Activated CD4-positive, alpha-beta T cell treated with anti-CD3 and anti-CD28 coated beads for 1 hour (primary cell): ENCODE measurements at places on chromosomes 2 and 18.
A peak's percentile ranks its signal among the peaks of the same experiment; 100 is the strongest.

GRCh38 chr2:27041752-27042151 lies 9.0 kb downstream of the TMEM214 start:
- no peak for DNase-seq

DNA sequence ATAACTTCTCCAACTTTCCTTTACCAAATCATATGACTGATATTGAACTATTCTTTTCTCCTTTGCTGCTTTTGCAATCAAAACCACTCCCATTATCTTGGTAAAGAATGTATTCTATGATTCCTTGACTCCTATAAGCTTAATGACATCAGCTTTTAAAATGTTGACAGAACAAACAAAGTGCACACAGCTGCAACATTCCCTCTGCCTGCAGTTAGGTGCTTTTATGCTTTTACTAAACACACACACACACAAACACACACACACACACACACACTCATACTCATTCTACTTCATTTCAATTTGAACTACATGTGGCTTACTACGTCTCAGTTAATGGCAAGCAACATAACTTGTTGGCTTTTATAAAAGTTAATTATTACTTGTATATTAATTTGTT lies 946.6 kb downstream of the DPP10 start:
- no peak for DNase-seq

DNA sequence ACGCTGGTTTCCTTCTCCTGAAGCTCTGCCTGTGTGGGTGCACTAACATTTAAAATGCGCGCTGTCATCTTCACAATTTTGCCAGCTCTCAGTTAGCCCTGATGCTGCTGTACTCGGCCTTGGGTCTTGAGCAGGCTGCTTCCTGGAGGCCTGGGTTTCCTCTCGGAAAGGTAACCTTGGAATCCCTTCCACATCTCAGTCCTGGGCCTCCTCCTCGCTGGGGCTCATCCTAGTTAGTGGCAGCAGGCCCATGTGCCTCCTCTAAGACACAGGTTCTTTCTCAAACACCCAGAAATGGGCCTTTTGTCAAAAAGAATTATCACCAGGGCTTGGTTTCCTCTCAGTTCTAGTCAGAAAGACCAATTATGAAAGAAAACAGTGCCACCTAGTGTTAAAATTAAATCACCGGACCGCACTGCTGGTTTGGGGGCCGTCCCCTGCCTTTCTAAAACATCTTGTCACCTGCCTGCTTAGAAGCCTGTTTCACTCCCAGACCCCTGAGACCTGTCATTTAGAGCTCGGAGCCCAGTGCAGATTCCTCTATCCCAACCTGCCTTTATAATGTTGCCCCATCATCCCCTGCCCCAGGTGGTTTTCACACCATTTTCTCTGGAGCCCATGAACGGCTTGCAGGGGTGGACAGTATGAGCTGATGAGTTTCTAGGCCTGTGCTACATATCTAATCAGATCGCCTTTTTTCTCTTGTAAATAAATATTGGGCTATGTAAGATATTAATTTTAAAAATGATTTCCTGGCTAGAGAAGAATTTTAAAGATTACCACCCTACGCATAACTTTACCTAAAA lies 42.4 kb downstream of the HK2 start:
- peak; percentile 13 for DNase-seq

- DNase-seq: no peak
Observed at GRCh38 chr2:21263622-21264021, 139.9 kb downstream of the TDRD15 start.

- DNase-seq: no peak
Observed at GRCh38 chr2:173451118-173451517, 96.4 kb downstream of the CDCA7 start.

DNA sequence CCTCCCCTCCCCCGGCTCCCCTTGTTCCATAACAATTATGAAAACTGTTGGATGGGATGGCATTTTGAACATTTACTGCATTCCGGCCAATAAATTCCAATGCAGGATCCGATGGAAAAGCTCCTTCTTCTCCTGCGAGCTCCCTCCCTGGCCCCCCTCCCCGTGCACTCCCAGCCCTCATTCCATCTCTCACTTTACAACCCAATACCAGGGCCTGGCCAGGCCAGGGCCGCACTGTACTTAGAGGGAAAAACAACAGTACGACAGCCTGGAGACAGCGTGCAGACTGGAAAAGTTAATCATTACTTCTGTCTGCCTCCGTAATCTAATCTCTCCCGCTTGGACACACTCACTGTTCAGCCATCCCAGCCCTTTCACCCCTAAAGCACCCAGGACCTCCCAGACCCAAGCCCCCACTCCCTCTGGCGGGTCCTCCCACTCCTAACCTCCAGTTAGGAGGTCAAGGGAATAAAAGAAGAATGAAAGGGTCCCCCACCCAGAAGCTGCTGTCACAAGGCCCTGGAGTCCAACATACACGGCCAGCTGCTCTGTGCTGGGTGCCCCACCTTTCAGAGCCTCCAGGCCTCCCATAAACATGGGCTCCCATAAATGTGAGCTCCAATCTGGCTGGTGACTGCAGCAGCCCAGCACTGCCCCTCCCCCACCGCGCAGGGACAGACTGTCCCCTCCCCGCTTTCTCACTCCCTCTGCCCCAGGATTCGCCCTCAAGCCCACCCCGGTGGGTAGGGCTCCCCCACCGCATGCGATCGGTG lies 20.6 kb downstream of the SMAD7 start:
- DNase-seq: no peak

DNA sequence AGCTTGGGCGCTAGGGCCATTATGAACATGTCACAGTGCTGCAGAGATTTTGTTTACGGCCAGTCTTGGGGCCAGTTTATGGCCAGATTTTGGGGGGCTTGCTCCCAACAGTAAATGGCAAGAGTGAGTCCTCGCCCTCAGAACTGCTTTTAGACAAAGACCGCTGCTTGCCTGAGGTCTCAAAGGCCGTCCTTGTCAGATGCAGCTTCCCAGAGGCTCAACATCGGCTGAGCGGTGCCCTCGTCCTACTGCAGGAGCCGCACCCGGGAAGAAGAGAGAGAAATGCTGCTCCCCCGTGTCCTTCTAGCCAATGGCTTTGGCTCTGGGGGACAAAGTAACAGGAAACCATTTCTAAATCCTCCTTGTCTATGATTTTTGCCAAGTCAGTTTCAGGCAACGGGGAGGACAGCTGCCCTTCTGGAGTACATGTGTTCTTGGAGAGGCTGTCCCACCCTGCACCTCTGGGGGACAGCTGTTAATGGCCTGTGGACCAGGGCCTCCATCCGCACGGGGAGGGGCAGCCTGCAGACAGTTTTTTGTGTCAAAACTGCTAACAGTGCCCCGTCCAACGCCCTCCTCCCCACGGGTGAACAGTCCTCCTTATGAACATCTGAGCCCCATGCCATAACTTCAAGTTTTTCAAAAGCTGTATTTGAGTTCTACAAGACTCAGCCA lies 66.1 kb downstream of the C18orf63 start:
- no peak for DNase-seq

- DNase-seq: no peak
Observed at GRCh38 chr2:215487002-215487372, 51.1 kb upstream of the FN1 start.

DNA sequence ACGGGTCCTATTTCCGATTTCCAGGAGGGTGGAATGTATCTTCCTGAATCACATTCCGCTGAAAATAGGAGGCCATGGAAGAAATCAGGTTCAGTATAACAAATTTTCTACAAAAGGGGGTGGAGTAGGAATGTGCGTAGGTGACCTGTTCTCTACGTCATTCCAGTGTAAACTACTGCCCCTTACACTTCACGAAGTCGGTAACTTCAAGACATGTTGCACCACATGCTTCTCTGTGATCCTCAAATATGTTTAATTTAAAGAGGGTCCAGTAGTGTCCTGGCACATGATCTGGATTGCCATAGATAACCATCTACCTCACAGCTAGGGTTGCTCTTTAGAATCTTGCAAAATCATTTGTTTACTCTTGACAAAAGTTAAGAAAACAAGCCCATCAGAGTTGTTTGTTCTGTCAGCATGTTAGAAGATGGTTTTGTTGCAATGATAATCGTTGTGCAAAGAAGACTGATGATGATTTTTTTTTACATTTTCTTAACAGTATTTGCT lies 7.5 kb upstream of the CPS1 start:
- DNase-seq: no peak

- DNase-seq: no peak
Observed at GRCh38 chr2:237758185-237758584, 40.4 kb upstream of the RBM44 start.

GRCh38 chr2:47629501-47630460 lies 153.2 kb upstream of the MSH6 start:
- DNase-seq: no peak

- no peak for DNase-seq
Observed at GRCh38 chr18:53795061-53795460, 429.4 kb downstream of the MBD2 start.

GRCh38 chr2:95057535-95058370 lies 32.2 kb downstream of the MAL start:
- no peak for DNase-seq

DNA sequence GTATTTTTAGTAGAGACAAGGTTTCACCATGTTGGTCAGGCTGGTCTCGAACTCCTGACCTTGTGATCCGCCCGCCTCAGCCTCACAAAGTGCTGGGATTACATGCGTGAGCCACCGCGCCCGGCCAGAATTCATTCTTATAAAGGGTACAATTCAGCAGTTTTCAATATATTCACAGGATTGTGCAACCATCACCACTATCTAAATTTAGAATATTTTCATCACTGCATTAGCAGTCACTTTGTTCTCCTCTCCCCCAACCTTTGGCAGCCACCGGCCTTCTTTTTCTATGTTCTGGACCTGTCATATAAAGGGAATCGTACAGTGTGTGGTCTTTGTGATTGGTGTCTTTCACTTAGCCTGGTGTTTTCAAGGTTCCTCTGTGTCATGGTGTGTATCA lies 40.7 kb downstream of the TCF7L1 start:
- no peak for DNase-seq

DNA sequence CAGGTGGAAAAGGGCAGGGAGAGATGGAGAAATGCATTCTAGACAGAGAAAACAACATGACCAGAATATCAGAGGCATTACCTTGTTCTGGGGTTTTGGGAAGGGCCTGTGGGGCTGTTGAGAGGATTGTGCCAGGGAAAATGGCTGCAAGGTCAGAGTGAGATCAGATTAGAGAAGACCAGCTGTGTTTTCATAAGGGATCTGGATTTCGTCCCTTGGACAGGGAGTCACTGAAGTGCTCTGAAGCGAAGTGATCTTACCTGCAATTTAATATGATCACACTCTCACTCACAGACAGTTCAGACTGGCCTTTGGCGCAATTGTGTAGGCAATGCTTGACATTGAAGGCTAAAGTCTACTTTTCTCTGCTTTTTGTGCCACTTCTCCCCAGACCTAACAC lies 20.3 kb upstream of the REG3G start:
- DNase-seq: no peak

DNA sequence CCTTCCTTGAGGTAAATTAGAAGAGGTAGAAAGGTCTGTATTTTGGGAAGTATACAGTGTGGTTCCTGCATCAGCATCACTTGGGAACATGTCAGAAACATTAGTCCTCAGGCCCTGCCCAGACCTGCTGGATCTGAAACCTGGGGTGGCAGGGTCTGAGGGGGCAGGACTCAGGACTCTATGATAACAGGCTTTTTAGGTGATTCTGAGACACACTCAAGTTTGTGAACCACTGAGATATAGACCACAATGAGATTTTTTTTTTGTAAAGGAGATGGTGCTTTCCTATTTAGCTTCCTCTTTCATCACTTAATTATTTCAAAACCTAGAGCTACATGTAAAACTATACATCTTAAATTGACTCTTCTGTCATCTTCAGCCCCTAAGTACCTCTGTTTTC lies 262.7 kb upstream of the SPOPL start:
- no peak for DNase-seq

- DNase-seq: no peak
Observed at GRCh38 chr2:222303828-222304736, 5.3 kb upstream of the PAX3 start.

- no peak for DNase-seq
Observed at GRCh38 chr18:48003426-48004349, 73.2 kb upstream of the SMAD2 start.

DNA sequence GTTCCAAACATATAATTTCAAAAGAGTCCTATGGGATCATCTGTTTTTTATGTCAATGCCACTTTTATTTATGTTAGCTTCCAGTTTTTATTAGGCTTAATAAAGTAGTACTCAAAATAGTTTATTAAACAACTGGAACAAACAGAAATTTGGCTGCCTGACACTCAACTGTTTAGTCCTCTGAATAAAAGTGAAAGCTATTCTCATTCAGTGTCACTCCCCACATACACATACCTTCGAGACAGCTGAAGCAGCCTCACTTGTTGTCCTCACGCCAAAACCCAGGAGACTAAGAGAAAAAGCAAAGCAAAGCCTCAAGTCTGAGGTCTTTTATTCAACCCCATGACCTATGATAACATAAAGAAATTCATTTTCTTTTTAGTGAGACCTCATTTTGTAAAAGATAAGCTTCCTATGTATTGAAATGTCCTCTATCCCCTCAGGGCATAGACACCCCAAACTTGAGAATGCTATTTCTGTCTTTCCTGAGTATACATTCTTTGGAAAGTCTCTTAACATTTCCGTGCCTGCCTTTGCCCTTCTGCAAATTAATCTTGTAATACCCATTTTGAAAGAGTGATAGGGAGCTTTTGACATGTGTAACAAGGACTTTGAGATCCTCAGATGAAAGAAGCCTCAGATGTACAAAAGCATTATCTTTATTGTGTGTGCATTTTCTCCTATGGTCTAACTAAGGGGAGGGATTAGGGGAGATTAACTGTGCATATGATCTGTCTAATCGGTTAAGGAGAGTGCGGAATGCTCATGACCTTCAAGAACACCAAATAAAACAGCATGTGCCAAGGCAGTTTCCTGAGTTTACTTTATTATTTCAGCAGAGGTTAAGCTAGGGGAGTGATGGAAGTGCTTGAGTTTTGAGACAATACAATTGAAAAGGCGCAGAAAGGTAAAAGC lies 1523.7 kb upstream of the PIK3C3 start:
- no peak for DNase-seq

GRCh38 chr2:96873651-96874096 lies 3.8 kb upstream of the SEMA4C start:
- DNase-seq: no peak

DNA sequence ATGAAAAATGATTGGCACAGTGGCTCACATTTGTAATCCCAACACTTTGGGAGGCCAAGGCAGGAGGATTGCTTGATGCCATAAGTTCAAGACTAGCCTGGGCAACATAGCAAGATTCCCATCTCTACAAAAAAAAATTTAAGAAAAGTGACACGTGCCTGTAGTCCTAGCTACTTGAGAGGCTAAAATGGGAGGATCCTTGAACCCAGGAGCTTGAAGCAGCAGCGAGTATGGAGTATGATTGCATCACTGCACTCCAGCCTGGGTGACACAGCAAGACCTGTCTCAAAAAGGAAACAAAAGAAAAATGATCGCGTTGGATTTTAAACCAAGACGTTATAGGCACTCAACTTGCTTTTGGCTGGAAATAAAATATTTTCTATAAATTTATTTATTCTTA lies 37.8 kb upstream of the CREB1 start:
- DNase-seq: no peak
